ENCODE measurements at places on chromosomes 6 and 20.

GRCh38 chr20:15235471-15236198, 898.2 kb upstream of the FLRT3 start:
- DNase-seq = no peak

DNA sequence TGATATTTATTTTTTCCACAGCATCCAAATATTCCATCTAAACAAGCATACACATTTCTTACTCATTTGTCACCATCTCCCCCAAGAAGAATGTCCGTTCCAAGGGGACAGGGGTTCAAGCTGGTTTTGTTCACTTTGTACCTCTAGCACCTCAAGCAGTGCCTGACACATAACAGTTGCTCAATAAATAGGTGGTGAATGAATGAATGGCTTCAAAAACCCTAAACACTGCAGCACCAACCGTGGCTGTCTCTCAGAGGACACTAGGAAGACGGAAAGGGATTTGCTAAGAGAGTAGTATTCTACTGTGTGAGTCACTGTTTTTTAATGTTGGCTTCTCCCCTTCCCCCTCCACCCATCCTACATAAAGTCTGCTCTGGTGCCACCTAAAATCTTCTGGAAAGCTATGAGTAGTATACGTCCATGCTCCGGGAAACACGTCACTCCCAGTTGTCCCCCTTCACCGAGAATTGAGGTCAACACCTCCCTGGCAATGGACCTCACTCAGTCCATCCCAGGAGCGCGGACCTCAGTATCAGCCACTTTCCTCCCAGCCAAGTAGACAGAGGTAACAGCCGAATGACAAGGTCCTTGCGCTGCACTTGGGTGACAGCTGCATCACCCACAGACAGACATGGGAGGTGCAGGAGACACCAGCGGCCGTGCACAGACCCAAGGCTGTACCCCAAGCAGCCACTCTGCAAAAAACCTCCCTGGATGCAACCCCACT, 107.4 kb downstream of the PREX1 start:
- no peak for DNase-seq

DNA sequence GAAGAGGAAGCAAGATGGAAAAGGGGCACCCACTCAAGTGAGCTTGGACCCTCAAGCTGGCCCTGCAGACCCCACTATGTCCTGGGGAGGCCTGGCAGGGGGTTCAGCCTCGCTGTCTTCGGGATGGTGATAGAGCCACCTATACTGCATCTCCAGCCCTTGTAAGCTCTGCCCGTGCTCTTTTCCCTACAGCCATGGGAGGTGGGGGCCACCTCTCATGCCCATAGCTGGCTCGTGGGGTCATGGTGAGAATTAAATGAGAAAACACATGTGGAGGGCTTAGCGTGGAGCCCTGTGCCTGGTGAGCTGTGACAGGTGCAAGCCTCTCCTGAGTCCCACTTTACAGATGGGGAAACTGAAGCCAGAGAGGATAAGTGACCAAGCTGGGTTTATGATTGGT, 27.7 kb downstream of the PCK1 start:
- no peak for DNase-seq

GRCh38 chr6:106750946-106751345, 121.6 kb downstream of the QRSL1 start:
- DNase-seq = no peak

DNA sequence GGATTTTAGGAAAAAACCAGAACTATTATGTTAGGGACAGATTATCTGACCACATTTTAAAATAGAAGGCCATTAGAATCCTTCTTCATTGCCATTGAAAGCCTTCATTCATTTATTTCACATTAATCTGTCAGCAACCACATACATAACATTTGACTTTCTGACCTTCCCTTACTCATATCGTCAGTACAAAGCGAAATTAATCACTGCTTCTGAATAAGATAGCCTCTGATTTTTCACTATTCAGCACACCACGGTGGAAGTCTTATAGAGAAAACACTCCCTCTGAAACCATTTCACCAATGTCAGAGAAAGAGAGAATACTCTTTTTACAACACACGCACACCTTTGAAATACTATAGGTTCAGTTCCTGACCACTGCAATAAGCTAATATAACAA, 442.5 kb upstream of the ID4 start:
- no peak for DNase-seq

GRCh38 chr6:64874776-64875175, 832.2 kb downstream of the EYS start:
- no peak for DNase-seq

DNA sequence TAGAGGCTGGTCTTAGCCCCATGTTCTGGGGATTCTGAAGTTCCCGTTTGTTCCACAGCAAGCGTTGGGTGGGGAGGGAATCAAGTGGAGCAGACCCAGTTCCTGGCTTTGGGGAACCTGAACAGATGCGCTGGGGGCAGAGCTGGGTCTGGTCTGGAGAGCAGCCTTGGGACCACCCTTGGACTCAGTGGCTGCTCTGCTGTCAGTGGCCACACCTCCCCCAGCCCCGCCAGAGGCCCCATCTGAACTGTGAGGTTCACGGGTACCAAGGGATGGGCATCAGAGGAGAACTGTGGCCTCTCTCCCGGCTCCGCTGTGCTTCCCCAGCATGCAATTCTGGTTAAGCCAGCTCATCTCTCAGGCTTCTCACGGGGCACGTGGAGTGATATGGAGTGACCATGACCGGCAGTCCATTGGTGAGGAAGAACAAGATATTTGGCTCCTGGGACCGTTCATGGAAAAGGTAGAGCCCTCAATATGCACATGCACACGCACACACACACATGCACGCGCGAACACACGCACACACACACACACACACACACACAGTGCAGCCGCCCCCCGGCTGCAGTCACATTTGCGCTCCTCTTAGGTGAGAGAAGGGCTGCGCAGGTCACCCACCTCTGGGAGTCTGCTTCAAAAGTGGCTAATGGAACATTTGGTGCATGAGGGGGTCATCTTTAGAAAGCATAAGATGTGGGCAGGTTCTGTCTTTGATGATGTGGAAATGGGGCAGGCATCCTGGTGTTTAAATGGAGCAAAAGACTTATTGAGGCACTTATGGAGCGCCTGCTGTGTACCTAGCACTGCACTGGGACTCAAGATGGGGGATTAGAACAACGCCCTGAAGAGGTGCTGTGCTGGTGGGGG, 6.0 kb downstream of the DLGAP4 start:
- no peak for DNase-seq

- no peak for DNase-seq
Measured at GRCh38 chr20:9499126-9499899, 15.1 kb upstream of the LAMP5 start.

DNA sequence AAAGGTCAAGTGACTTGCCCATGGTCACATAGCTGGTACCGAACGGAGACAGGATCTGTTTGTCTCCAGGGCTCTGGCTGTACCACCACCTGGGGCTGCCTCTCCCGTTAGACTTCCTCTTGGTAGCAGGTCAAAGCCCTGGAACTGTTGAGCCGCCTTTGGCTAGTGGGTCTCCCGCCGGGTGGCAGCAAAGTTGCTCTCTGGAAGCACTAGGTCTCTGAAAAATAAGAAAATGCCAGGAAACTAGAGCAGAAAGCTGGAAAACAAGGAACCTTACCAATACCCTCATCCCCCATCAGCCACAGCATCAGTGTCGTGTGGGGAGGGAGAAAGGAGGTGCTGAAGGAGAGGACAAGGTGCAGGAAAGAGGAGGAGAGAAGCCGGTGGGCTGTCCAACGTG, 291.0 kb upstream of the SUPT3H start:
- no peak for DNase-seq

- no peak for DNase-seq
Measured at GRCh38 chr6:147758303-147758702, 249.8 kb downstream of the SAMD5 start.

Measured in heart right ventricle (tissue), 16 donors.